Spleen (tissue), 13 donors: ENCODE measurements at places on chromosomes 11 and 22.

DNA sequence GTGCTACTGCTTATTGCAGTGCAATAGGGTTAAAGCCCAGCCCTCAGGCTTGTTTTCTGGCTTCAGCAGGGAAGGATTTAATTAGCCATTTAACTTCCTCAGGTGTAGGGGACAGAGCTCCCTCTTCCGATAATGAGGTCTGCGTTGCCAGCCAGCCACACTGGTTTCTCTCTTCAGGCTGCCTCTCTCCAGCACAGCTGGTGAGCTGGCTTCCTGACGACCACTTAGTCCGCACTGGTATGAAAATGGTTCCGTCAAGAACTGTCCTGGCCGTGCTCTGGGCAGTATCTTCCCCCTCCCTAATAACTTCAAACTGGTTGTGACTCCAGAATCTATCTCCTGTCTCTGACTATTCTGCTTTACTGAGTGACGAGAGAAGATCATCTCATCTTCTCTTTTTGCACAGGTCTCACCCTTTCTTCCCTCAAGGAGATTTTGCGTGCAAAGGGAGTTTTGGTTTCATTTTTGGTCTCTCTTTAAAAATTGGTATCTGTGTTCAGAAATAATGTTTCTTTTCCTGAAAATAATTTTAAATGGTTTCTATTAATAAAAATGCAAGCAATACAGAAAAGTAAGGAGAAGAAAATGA is 49.2 kb downstream of the CNTN5 start:
- no peaks in the 10 kb centered on the region for H3K27me3 ChIP-seq
- no peaks in the 10 kb centered on the region for H3K36me3 ChIP-seq
- no peaks in the 10 kb centered on the region for H3K4me1 ChIP-seq
- peak overlapping the region; percentile 48 for H3K4me3 ChIP-seq
- no peak for DNase-seq

- no peak overlapping the region for H3K4me3 ChIP-seq
- H3K27me3 ChIP-seq, result no peaks in the 10 kb centered on the region
- DNase-seq, result no peak
- H3K36me3 ChIP-seq, result no peaks in the 10 kb centered on the region
- H3K27ac ChIP-seq, result no peak overlapping the region
- H3K4me1 ChIP-seq, result no peaks in the 10 kb centered on the region
Observed at GRCh38 chr11:84993386-84993785, 633.8 kb downstream of the DLG2 start.

GRCh38 chr11:108196901-108197300 is 25.5 kb downstream of the NPAT start:
- H3K27ac ChIP-seq, result no peak overlapping the region
- H3K4me1 ChIP-seq, result no peaks in the 10 kb centered on the region
- no peaks in the 10 kb centered on the region for H3K27me3 ChIP-seq
- H3K4me3 ChIP-seq, result no peak overlapping the region
- no peak for DNase-seq

GRCh38 chr11:65785319-65786007 is 1.4 kb upstream of the OVOL1 start:
- H3K27me3 ChIP-seq, result peaks cover 58% of the 10 kb centered on the region
- H3K36me3 ChIP-seq, result no peaks in the 10 kb centered on the region
- no peak overlapping the region for H3K27ac ChIP-seq
- peaks cover 19% of the 10 kb centered on the region for H3K4me1 ChIP-seq
- no peak overlapping the region for H3K4me3 ChIP-seq
